NCI-H1417 (cell line): ENCODE measurements at places on chromosomes 7 and 10.

GRCh38 chr7:14197280-14197679, 207.8 kb upstream of the ETV1 start:
- DNase-seq, result no peak

DNA sequence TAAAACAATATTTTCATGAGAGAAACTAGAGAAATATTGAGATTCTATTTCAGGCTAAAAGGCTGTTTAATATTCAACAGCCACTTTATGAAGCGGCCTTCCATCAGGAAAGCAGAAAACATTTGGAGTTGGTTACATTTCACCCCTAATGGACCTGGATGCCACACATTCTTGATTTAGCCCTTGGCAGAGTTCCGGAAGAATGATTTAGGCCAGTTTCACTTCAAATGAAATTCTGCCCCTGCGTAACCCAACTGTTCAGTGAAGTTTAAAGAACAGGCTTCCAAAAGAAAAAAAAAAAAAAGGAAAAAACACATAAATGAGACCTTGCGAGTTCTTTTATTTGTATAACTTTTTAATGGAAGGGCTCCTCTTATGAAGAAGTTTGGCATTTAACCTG, 239.2 kb upstream of the AKR1E2 start:
- no peak for DNase-seq

DNA sequence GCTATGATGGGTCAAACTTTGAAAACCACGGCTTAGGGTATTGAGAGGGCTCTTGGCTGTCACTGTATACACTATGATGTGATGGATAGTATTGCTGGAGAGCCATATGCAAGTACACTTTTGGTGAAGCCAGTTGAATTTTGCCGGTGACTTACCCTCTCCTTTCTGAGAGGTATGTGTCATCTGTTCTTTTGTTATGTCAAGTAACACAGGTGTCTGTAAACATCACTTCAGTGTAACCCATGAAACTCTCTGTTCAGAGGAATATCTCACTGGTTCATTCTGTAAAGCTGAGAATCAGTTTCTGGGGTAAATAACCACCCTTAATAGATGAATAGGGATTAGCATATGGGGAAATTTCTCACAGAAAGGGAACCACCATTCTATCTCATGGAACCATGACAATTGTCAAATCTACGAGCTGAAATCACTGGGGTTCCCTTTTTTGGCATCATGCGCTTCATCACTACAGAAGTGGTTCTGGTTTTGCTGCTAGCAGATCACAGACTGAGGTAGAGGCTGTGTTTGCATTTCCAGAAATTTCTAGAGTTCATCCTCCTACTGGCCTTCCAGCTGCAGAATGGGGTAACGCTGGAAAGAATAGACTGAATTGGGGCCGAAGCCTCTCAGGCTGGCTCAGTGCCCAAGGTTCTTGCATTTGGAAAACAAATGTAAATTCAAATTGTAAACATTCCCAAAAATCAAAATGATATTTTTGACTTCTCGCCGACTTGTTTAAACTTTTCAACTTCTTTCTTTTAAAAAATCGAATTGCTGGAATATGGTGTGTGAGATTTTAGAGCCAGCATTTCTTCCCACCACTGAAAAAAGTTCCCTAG, 83.3 kb upstream of the CREB5 start:
- peak; percentile 73 for DNase-seq

GRCh38 chr10:110525349-110526260, 27.9 kb downstream of the DUSP5 start:
- DNase-seq, result no peak

DNA sequence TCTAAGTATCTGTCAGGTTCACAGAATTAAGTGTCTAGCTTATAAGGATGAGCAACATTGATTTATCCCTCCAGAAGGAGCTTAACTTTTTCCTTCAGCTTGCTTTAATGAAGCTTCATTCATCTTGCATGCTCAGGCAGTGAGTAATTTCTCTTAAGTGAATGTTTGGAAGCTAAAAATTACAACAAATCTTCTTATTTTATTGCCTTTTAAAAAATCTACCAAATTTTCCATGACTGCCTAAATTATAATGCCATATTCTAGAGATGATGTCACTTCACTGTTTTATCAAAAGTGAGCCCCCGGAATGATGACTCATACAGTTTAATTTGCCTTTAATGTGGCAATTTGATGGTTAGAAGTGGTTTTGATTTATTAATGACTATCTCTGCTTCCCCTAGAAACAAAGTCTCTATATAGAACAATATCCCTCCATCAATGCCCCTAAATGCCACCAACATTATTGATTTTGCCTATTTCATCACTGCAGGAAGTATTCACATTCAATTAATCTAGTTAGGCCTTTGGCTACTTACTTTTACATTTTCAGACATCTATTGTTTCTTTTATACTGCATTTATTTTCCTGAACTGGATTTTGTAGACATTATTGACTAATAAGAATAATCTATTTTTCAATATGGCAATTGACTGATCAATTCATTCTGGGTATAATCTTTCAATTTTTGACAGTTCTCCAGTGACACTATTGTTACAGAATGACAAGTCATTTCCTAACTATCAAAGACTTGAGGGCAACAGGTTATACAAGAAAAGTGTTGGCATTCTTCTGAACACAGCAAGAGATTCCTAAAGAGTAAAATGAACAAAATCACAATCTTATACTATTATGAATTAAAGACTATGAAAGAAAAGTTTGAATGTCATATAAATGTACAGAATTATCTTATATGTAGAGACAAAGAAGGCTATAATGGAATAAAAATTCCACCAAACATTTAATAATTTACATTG, 139.3 kb upstream of the ODAD2 start:
- no peak for DNase-seq

DNA sequence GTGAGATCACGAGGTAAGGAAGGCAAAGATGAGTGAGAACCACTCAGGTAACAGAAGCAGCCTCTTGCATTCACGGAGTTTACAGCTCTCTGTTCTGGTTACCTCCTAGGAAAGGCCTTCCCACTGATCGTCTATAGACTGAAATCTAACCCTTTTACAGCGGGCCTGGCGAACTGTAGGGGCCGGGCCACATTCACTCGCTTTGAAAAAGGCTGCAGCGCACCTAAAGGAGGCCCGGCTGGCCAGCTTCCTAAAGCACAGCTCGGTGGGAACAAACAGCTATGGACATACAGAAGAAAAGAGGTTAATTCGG, 565 bp downstream of the ATP5MK start:
- DNase-seq, result no peak

GRCh38 chr10:132443605-132443982, 46.6 kb downstream of the PWWP2B start:
- DNase-seq, result no peak

- no peak for DNase-seq
These were observed 53.5 kb downstream of the INSYN2A start for GRCh38 chr10:127142856-127143255.

DNA sequence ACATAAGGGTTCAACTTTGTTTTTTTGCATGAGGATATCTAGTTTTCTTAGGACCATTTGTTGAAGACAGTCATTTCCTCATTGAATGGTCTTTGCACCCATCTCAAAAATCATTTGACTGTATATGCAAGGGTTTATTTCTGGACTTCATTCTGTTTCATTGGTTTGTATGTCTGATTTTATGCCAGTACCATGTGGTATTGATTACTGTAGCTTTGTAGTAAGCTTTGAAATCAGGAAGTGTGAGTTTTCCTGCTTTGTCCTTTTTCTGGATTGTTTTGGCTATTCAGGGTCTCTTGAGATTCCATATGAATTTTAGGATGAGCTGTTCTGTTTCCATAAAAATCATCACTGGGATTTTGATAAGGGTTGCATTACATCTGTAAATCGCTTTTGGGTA, 63.9 kb downstream of the SND1 start:
- no peak for DNase-seq

DNA sequence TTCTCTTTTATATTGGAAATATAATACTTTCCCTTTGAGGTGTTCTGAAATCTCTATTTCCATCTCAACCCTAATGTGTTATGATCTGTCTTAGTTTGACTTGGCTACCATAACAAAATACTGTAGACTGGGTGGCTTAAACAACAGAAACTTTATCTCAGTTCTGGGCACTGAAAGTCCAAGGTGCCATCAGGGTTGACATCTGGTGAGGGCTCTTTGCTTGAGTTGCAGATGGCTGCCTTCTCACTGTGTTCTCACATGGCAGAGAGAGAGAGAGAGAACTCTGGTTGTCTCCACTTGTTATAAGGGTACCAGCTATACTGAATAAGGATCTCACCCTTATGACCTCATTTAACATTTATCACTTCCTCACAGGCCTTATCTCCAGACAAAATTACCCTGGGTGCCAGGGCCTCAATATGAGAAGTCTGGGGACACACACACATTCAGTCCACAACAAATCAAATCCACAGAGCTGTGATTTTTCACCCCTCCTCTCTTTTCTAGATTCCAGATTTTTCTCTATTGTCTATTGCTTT, 104.5 kb downstream of the SRI start:
- no peak for DNase-seq

DNA sequence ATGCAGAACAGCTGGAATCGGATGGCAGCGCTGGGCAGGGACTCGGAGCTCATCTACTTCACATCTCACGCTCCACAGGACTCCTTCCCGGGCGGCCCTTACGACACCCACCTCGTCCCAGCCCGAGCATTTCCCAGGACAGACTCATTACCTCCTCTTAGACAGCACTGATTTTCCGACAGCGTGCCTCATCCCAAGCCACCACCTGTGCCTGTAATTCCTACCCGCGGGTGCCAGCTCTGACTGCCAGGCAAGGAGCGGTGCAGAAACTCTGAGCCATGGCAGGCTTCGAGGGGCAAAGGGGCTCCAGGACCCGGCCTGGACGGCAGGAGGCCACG, 25.6 kb downstream of the GPER1 start:
- DNase-seq, result no peak

DNA sequence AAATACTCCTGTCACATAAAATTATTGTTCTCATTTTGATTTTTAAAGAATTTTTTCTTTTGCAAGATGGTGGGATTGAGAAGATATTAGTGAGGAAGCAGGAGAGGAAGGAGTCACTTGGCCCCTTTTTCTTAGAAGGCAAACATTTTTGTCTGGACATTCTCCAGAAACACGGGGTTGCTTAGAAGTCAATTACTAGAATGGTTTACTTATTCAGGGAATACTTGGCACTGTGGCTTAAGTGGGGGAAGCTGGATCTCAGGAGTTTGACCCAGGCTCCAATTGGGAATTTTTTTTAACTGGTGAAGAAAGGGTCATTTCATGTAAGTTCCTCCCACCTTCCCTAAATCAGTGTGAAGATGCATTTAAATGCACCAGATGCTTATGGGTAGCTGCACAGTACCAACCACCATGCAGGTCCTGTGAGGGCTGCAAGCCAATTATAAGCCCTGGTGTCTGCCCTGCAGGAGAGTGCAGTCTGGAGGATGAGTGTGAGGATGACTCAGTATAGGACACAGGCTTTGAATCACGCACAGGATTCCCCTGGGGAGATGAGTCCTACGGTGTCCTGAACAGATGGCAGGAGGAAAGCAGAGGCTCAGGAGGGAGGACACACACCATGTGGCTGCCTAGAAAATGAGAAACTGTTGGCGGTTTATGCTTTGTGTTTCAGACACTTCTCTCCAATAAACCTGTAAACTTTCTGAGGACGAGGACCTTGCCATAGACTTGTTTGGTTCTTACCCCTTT, 299.1 kb downstream of the PLXNA4 start:
- no peak for DNase-seq

DNA sequence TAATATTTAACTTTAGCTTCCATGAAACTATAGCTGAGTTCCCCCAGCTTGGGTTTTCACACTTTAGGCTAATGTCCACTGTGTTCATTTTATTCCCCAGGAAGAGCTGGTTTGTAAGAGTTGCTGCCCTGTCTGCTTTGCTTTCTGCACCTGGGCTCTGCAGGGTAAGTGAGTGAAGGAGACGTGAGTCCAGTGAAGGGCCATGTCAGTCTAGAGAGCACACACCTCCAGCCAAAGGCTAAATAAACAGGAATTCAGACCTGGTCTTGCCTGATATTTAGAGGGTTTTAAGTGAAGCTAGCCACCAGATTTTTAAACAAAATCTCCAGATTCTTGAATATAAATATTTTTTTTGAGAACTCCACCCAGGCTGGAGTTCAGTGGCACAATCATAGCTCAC, 24.5 kb upstream of the FZD1 start:
- no peak for DNase-seq

DNA sequence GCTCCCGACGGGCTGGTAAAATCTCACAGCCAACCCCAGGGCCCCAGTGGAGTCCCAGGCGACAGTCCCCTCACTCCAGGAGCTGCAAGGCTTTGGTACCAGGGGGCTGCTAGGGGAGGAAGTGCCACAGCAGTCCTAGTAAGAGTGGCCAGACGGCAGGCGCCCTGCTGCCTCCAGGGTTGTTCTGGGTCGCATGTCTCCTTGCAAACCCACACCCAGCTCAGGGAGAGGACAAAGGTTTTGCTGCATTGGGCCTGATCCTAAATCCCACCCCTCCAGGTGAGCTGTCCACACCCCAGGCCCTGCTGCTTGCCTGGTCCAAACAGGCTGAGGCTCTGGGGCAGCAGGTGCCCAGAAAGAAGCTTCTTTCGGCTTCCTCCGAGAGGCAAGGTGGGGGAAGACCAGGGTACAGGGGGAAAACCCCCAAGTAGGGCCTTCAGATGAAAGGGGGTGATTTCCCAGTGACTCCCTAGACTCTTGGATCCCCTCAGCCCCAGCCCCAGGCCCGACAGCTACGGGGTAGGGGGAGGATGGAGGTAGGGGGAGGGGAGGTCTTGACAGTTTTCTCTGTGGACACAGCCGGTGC, 4.2 kb upstream of the KCP start:
- no peak for DNase-seq

DNA sequence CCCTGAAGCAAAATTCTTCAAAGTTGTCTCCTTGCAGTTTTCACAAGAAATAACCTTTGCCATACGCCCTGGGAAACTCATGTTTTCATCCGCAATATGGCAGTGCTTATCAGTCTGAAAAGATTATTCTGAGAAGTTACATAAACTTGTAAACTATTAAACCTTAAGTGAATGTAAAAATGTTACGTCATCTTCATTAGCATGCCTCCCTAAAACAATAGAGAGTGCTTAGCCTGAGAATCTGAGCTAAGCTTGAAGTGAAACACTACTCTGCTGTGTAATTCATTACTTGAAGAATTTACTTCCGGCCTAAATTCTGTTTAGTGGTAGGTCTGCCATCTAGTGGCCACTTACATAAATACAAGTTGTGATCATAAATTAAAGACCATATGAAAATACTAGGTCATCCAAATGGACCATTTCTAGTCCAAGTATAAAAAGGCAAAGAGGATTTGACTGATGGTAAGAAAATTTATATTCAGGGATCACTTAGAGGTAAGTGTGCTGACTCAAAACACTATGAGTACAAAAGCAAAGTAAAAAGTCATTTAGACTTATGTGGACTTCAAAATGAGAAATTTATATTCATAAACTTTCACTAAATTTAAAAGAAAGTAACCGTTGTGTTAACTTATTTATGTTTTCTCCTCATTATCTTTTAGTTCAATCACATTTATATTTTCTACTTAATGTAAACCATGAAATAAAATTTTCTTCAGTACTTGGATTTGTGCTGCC, 745.1 kb upstream of the LRRTM3 start:
- DNase-seq, result peak; percentile 31

- no peak for DNase-seq
These were observed 234.4 kb downstream of the ARL4A start for GRCh38 chr7:12921751-12922345.
